Activated T-helper 1 cell treated with Interleukin-2 at 50 U/mL for 16 hours (primary cell): ENCODE measurements at places on chromosomes 1 and 21.

DNA sequence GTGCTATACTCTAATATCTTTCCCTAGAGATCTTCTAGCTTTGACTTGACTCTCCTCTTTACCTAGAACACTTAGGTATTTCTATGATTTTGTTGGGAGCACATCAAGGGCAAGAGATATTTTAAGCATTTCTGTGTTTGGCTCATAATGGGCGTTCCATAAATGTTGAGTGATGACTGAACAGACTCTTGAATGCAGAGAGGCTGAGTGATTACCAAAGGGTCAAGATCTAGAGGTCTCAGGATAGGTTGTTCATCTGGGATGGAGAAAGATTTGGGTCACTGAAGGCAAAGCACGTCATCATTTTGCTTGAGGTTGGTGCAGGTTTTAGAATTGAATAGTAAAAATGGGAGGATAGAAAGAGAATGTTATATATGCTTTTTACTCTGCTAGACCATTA is 705.4 kb upstream of the B3GALT2 start:
- no peak for DNase-seq

GRCh38 chr1:156368889-156369684 is at the start of gene RHBG:
RHBG (plus strand) TSS chr1:156369211; CDS start chr1:156369250, 39 bp downstream.
- DNase-seq, result no peak

DNA sequence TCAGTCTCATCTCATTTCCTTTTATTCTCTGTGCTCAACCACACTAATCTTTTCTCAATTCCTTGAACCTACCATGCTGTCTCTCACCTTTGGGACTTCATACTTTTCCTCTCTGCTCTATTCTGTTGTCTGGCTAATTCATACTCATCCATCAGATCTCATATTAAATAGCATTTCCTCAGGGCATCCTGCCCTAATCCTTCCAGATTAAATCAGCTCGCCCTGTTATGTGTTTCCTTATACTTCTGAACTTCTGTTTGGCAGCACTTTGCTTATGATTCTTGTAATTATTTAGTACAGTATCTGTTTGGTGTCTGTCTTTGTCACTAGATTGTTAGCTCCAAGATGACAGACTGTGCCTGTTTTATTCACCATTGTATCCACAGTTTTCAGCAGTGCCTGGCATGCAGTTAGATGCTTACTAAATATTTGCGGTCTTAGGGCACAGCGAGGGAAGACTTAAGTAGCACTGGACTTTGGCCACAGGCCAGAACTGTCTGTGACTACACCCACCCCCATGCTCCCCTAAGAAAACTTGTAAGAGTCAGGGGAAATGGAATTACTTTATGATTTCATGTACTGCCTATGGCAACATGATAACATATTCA is 9.9 kb upstream of the CAP1 start:
- no peak for DNase-seq

GRCh38 chr1:148373192-148373925 is 109.7 kb downstream of the PPIAL4G start:
- DNase-seq, result no peak

GRCh38 chr21:21481239-21481638 is 483.0 kb downstream of the NCAM2 start:
- DNase-seq, result no peak

DNA sequence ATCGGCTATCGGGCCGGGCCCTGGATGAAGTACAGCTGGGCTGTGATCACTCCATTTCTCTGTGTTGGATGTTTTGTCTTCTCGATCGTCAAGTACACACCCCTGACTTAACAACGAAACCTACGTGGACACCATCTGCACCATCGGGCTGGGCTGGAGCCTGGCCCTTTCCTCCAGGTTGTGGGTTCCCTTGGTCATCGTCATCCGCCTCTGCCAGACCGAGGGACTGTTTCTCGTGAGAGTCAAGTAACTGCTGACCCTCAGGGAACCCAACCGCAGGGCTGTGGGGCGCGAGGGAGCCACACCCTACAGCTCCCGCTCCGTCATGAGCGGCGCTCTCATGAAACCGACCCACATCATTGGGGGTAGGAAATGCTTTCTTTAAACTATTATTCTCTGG is 842.4 kb upstream of the TMPRSS15 start:
- no peak for DNase-seq

DNA sequence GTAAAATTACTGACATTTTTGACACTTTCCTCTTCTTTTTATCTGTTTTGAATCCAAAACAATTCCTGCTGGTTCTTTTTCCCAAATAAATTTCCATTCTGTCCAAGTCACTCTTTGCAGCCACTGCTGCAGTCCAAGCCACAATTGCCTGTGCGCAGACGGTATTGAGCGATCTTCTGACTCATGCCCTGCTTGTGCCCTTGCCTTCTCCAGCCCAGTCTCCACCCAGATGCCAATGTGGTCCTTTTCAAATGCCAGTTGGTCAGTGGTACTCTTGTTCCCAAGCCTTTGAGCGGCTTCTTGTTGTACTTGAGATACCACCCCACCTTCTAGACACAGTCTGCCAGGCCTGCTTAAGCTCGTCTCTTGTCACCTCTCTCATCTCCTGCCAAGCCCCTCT is 78.9 kb downstream of the CAMTA1 start:
- DNase-seq, result no peak

DNA sequence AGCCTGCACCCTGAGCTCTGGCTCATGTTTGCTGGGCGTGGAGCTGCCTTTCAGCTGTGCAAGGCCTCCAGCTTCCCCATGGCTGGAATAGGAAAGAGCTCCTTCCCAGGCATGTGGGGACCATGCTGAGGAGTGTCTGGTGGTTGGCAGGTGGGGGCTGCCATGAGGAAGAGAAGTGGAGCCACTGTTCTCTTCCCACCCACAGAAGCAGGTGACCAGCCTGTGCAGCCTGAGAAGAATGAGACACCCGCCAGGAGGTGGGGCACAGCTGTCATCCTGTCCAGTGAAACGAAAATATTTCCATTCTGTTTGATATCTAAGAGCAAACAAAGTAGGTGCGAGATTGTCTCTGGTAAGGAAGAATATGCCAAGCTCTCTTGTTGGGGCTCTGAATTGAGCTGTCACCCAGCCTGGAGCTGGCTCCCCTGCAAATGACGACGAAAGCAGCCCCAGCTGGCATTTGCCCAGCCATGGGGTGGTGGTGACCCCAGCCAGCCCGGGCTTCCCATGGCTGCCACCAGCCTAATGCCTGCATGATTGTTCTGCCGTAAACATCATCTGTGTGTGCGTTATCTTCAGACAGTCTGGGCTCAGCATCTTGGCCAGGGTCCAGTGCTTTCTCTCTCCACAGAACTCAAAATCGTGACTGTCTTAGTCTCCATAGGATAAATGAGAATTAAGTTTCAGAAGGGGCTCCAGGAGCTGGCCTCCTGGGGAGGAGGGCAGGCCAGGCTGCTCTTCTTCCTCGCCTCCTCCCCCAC is 429.8 kb upstream of the VAMP3 start:
- no peak for DNase-seq

DNA sequence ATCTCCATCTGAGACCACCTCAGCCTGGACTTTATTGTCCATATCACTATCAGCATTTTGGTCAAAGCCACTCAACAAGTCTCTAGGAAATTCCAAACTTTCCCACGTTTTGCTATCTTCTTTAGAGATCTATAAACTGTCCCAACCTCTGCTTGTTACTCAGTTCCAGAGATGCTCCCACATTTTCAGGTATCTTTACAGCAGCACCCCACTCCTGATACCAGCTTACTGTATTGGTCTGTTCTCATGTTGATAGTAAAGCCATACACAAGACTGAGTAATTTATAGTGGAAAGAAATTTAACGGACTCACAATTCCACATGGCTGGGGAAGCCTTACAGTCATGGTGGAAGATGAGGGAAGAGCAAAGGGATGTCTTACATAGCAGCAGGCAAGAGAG is 465.4 kb upstream of the PBX1 start:
- no peak for DNase-seq

DNA sequence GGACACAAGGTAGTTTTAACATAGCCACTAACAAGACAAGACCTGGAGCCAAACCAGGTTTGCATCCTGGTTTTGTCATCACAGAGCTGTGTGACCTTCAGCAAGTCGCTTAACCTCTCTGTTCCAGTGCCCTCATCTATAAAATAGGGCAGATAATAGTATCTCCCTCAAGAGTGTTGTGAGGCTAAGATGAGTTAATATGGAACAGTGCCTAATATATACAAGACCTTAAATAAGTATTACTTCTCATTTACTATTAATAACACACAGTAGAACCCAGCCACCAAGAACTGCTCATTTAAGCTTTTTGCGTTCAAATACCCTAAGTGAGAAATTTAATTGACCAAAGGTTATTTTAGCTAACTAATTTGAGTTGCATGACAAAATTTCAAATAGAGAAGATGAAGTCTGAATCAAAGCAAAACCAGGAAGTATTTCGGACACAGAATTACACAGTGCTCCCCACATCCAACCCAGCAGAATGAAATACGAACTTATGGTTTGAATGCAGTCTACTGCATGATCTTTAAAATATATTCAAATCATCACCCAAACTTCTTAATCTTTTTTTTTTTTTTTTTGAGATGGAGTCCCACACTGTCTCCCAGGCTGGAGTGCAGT is 123.9 kb upstream of the KRTAP19-8 start:
- no peak for DNase-seq

DNA sequence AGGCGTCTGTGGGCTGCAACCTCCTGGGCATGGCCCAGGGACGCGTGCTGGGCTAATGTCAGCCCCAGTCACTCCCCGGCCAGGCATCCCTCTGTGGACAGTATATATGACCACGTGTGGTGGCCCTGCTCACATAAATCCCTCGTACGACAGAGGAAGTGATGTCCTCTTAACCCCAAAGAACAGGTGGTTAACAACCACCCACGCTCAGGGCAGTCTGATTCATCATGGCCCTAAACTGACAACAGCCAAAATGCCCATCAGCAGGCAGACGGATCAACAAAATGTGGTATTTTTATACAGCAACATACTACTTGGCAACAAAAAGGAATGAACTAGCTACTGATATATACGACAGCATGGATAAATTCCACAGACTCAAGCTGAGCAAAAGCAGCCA is 51.0 kb downstream of the ECE1 start:
- DNase-seq, result no peak
